ENCODE measurements at places on chromosomes 6 and 20. TPM values are rescaled to one million over a fixed set of nuclear protein-coding genes. Genes with fewer than 3 reads are reported as not detected.

The C6orf132 gene
- total RNA-seq: 5.9 TPM

The ASIP gene
- not detected for total RNA-seq

The HRH3 gene
- not detected for total RNA-seq

The APCDD1L gene
- total RNA-seq: 4.2 TPM

The FABP7 gene
- not detected for total RNA-seq

The PPP2R5D gene
- 54.3 TPM for total RNA-seq

The STMN3 gene
- total RNA-seq: 67.4 TPM

The CTCFL gene
- total RNA-seq: not detected

The ESR1 gene
- total RNA-seq: under 0.01 TPM

The SLC12A5 gene
- not detected for total RNA-seq

The MYB gene
- total RNA-seq: 0.45 TPM

The DEFB127 gene
- total RNA-seq: not detected

The DYNLT2 gene
- 1.0 TPM for total RNA-seq

The LINC00237 gene
- total RNA-seq: not detected

The PPIL6 gene
- 2.4 TPM for total RNA-seq

The ENPP3 gene
- total RNA-seq: 1.5 TPM

The MLN gene
- total RNA-seq: not detected

The HLA-DMB gene
- not detected for total RNA-seq

The GRIK2 gene
- 0.15 TPM for total RNA-seq
